ENCODE measurements at places on chromosomes 1 and 21. TPM values are rescaled to one million over a fixed set of nuclear protein-coding genes. Genes with fewer than 3 reads are reported as not detected.

- DNase-seq, result no peak
Measured at GRCh38 chr1:193629875-193630274, 443.5 kb upstream of the B3GALT2 start.

DNA sequence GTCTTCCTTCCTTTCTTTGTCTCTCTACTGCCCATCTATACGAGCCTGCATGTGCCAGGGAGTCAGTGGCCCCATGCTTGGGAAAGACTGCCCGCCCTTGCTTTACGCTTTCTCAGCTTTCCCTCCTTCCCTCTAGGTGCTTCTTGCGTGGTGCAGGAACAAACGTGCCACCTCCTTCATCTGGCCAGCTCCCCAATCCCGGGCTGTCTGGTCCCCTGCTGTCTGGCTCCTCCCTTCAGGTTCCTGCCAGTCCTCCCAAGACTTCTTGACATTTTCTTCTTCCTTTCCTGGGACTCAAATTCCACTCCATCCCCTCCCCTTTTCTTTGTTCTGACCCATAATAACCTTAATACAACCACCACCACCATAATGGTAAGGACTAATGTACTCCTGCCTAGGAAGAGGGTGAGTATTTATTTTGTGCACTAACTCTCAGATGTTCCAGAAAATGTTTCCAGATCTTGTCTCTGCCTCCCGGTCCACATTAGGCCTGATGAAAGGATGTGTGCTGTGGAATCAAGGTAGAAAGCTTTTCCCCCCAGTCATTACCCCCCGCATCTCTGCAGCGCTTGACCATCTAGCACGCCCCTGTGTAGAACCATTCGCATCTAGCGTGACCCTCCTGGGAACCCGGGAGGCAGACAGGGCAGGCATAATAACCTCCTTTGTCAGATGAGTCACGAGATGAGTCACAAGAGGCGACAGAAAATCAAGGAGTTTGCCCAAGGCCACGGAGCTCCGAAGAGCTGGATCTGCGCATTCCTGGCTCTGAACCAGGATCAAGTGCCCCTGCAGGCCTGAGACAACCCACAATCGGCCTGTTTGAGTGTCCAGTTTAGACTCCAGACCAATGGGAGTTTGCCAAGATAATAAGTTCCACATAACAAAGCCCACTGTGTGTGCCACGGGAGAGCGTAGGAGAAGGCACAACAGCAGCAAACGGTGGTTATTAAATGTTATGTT, 60.1 kb upstream of the NEK2 start:
- DNase-seq, result peak; percentile 58

TMEM50B gene
- 40.7 TPM for total RNA-seq

- DNase-seq, result no peak
Measured at GRCh38 chr1:162175379-162176081, 106.0 kb downstream of the NOS1AP start.

GRCh38 chr21:45264146-45264911, 23.4 kb downstream of the POFUT2 start:
- peak; percentile 1 for DNase-seq

- DNase-seq, result peak; percentile 88
Measured at GRCh38 chr1:30085811-30086770, 637.3 kb downstream of the MATN1 start.

TRIM45 gene
- total RNA-seq, result 15.8 TPM

DNA sequence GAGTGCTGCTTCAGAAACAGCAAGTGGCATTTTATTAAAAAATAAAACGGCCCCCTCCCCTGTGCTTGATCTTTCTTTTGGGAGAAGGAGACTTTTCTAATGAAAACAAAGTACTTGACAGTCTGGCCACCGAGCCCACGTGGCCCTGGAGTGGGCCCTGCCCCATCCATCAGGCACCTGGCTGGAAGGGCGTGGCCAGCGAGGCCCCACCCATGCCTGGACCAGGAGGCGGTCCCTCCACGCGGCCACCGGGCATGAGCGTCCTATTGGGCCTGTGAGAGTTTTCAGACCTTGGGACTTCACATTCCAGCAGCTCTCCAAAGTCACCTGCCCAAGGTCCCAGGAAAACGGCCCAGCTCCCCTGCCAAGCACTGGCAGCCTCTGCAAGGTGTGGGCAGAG, 144.7 kb downstream of the CASZ1 start:
- DNase-seq, result no peak

DNA sequence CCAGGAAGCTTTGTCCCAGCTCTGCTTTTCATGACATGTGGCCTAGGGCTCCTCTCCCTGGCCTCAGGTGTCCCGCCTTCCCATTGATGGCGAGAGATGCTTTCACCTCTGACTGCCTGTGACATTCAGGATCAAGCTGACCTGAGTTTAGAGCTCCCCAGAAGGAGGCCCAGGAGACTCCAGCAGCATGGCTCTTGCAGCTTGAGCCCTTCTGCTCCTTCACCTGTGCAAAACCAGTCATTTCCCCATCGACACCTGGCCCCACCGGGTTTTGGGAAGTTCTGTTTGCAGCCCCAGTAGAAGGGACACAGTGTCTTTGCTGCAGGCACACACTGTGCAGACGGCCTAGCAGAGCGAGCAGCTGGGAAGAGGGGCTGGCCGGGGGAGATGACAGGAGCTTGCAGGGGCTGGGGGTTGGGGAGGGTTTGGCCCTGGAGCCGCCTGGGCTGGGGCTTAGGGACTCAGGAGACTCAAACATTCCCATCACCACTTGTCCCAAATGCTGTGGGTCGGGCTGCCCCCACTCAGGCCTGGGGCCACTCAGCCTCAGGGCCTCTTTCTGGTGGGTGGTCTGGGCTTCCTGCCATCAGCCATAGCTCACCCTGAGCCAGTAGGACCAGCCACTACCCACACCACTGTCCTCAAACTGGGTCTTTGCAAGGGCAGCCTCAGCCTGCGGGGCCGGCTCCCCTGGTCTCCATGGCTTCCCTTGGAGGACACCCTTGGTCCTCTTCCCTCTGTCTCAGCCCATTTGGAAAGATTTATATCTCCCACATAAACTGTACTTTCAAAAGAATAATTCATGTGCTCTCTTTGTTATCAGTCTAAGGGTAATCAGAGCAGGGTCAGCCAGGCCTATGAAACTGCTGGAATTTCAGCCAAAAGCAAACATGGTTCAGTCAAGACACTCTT, 3.8 kb upstream of the EDN2 start:
- DNase-seq, result peak; percentile 59

DNA sequence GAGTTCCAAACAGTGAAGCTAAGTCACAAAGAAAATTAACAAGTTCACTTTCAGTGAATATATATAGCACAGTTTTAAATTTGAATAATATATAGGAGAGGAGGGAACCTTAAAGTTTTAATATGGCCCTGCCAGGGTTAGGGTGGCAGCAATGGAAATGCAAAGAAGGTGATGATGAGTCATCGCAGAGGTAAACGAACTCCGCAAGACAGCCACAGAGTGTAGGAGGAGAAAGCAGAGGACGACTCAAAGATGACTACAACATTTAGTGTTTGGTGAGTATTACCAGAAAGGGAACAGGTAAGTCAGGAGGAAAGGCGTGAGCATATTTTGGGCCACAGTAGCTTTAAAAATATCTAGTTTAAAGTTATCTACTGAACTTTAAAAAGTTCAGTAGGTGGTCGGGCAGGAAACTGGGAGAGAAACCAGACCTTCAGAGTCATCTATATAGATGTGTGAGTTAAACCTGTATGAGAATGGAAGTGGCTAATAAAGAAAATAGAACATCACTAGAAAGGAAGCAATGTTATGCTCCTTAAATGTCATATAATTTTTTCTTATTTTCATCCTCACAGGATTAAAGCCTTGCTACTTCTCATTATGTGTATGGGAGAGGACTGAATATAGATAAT, 75.7 kb downstream of the UCHL5 start:
- no peak for DNase-seq

GRCh38 chr1:95230256-95230655, 3.8 kb upstream of the RWDD3 start:
- no peak for DNase-seq

DNA sequence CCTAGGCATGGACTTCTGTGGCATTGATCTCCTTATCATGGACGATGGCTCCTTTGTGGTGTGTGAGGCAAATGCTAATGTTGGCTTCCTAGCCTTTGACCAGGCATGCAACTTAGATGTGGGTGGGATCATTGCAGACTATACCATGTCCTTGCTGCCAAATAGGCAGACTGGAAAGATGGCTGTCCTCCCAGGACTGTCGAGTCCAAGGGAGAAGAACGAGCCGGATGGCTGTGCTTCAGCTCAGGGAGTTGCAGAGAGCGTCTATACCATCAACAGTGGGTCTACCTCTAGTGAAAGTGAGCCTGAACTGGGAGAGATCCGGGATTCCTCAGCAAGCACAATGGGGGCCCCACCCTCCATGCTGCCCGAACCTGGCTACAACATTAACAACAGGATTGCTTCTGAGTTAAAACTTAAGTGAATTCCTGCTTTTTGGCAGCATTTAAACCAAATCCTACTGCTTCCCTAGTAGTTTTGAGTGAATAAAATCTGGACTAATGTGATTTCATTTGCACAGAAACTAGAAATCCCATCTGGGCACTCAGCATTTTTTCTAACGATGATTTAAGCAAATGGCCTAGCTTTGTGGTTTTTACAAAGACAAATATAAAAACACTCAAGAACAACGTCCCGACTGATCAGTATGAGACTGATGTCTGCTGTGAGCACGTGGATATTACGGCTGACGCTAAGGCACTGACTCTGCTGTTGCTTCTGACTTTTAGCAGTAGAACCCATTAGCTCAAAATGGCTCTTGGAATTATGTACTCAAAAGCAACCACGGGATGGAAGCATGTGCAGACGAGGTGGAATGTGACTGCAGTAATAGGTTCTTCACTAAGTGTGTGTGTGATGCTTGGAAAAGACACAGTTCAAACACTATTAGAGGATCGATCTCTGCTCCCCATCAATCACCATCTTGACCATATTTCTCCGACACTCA, 34.2 kb downstream of the RIMKLA start:
- no peak for DNase-seq

- peak; percentile 69 for DNase-seq
Measured at GRCh38 chr1:184193451-184193850, 141.9 kb downstream of the TSEN15 start.

DNA sequence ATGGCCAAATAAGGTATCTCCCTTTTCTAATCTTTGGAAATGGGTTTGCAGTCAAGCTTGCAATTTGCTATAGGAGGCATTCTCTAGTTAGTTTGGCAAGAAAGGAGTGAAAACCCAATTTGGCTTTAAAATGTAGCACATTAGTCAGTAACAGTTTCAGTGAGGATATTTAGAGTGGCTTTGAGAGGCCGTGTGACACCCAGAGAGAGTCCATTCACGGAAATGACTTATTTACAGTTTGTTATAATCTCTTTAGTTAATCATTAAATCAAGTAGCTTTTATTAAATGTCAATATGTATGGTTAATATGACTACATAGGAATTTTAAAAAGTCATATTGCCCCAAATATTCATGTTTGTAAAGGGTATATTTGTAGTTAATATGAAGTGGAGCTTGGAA, 9.6 kb downstream of the ZBTB18 start:
- no peak for DNase-seq

- no peak for DNase-seq
Measured at GRCh38 chr1:184597650-184598357, 156.9 kb downstream of the EDEM3 start.

DNA sequence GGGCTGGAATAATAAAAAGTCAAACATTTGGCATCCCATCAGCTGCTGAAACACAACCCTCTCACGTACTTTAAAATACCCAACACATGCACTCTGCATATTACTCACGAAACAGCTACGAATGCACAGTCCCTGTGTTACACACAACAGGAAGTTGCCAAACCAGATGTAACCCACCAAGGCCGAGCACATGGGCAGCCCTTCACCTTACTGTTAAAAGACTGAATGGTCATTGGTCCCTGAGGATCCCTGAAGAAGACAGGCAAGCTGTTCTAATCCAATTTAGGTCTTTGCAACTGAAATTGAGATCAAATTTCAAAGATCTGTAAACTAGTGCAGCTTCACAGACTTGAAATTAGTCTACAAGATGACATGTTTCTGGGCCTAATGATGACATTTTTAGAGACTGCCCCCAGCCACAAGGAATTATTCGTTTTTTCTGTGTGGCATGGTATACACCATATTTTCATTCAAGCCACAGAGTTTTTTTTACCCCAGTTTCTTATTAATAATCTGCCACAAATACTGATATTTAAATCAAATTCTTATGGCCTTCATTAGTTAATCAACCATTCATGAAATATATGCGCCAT, 25.6 kb upstream of the IER5 start:
- no peak for DNase-seq

DNM3 gene
- 1.6 TPM for total RNA-seq

DNA sequence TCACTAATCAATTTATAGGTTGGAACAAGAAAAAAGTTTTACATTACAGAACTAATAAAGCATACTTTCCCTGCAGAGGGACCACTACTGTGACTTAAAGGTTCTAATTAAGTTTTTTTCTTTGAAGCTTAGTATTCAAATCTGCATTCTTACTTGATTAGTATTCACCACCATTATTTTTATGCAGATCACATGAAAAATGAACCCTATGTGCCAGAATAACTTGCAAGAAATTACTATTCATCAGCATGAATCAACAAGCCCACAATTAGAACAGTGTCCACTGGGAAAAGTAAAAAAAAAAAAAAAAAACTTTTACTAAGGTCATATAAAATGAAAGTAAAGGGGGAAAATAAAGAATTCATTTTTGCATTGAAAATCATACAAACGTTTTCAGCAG, 90.8 kb downstream of the SMYD3 start:
- no peak for DNase-seq

- no peak for DNase-seq
Measured at GRCh38 chr1:220336391-220337031, 64.3 kb upstream of the RAB3GAP2 start.

DNA sequence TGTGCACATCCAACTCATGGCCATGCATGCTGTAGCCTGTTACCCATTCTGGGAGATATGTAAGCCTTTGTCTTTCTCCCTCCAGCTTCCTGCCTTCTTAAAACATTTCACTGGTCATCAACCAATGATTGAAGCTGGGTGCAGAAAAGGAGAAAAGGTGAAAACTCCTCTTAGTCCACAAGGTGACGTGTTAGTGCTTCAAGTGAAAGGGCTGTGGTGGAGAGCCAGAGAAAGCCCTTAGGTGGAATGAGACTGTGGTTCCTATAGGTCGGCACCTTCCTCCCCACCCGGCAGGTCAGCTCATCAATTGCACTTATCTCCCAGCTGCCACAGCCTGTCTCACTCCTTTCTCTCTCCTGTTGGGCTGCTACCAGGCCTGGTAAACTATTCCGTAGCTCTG, 30.4 kb downstream of the ERG start:
- no peak for DNase-seq
